Hair follicle dermal papilla cell (primary cell): ENCODE measurements at places on chromosomes 2 and 18. TPM values are rescaled to one million over a fixed set of nuclear protein-coding genes. Genes with fewer than 3 reads are reported as not detected.

The AP1S3 gene
- 2.6 and 3.5 TPM in 2 replicates for total RNA-seq

The CTAGE1 gene
- total RNA-seq: not detected in 2 replicates

The CNDP2 gene
- total RNA-seq: 48.0 and 70.1 TPM in 2 replicates

The SLC16A14 gene
- total RNA-seq: under 0.01 TPM in 1 of 2 replicates, not detected in the other

The DSG1 gene
- not detected in 2 replicates for total RNA-seq

The TSHZ1 gene
- 7.2 and 9.6 TPM in 2 replicates for total RNA-seq

The COL6A3 gene
- total RNA-seq: 4,331 and 7,373 TPM in 2 replicates

The MGAT5 gene
- total RNA-seq: 30.3 and 34.4 TPM in 2 replicates

The SPP2 gene
- not detected in 2 replicates for total RNA-seq

The CPS1 gene
- total RNA-seq: 21.4 and 25.3 TPM in 2 replicates

The C1GALT1C1L gene
- total RNA-seq: 0.16 and 0.97 TPM in 2 replicates

The MATN3 gene
- total RNA-seq: 2.2 and 2.3 TPM in 2 replicates

The FAM228B gene
- total RNA-seq: 8.0 and 10.1 TPM in 2 replicates
